HCT116 (cell line): ENCODE measurements at places on chromosomes 12 and 14.

DNA sequence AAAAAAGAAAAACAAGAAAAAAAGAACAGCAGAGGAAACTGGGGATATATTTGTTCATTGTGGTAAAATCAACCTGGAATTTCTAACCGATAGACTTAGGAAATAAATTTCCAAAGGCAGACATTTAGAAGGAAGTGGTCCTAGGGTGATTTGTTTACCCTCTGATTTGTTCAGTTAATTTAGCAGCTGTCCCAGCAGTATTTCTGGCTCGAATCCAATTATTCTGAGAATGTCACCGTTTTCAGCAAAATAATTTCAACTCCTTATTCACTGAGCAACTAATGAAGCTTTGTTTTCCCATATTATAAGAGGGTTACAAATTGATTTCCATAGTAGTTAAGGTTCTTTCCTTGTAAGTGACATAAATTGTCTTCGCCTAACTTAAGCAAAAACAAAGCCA, 285.2 kb upstream of the SYT10 start:
- DNase-seq: no peak

DNA sequence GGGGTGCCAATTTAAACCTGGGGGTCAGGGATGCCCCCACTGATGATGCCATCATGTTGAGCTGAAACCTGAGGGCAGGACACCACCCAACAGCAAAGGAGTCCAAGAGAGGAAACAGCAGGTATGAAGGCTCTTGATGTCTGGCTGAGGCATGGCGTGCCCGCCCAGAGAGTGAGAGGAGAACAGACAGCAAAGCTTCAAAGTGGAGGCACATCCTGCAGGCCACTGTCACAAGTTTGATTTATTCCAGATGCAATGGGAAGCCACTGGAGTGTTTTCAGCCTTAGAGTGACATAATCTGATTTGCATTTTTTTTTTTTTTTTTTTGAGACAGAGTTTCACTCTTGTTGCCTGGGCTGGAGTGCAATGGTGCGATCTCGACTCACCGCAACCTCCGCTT, 34.8 kb downstream of the IRF2BPL start:
- DNase-seq: no peak

GRCh38 chr12:117039891-117040309, 59.3 kb downstream of the TESC start:
- DNase-seq: no peak

DNA sequence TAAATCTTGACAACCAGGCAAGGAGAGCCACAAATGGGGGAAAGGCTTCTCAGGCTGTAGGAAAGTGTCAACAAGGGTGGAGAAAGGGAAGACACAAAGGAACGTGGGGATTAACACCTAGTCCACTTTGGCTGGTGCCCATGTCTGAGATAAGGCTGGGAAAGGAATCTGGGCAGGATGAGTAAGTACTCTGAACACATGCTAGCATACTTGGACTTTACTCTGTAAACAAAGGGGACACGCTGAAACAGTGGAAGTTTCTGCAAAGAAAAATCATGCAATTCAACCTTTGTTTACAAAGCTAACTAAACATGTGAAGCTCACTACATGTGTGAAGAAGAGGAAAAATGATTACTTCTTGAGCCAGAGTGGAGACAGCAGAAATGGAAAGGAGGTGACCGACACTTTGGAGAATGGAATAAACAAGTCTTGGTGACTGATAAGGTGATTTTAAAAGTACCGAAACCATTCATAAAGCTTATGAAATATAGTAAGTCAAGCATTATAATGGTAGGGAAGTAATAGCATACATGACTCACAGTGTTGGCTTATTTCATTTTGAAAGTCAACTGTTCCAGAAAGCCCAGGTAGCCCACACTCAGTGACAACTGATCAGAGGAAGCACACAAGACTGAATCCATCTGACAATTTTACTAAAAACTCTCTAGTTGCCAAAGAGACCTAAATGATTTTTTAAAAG, 13.2 kb downstream of the CPNE8 start:
- DNase-seq: no peak

- peak; percentile 27 for DNase-seq
Measured at GRCh38 chr12:52522346-52523011, 2.3 kb upstream of the KRT5 start.

- no peak for DNase-seq
Measured at GRCh38 chr14:54737132-54737711, 165.4 kb downstream of the GCH1 start.

- DNase-seq: no peak
Measured at GRCh38 chr14:55074662-55075061, 23.2 kb downstream of the MAPK1IP1L start.

- no peak for DNase-seq
Measured at GRCh38 chr14:69852531-69853321, 26.5 kb upstream of the SMOC1 start.
